ENCODE measurements at places on chromosomes 5 and 9.
A peak's percentile ranks its signal among the peaks of the same experiment; 100 is the strongest.

GRCh38 chr5:107047048-107047447 is 623.7 kb downstream of the EFNA5 start:
- no peak overlapping the region for H3K4me3 ChIP-seq
- H3K27ac ChIP-seq, result no peak overlapping the region
- H3K27me3 ChIP-seq, result no peaks in the 10 kb centered on the region
- no peaks in the 10 kb centered on the region for H3K36me3 ChIP-seq

GRCh38 chr9:84822589-84823233 is 153.2 kb downstream of the NTRK2 start:
- H3K27me3 ChIP-seq, result no peaks in the 10 kb centered on the region
- H3K36me3 ChIP-seq, result no peaks in the 10 kb centered on the region
- H3K27ac ChIP-seq, result no peak overlapping the region
- no peak for DNase-seq
- no peaks in the 10 kb centered on the region for H3K4me1 ChIP-seq
- no peak overlapping the region for H3K4me3 ChIP-seq

DNA sequence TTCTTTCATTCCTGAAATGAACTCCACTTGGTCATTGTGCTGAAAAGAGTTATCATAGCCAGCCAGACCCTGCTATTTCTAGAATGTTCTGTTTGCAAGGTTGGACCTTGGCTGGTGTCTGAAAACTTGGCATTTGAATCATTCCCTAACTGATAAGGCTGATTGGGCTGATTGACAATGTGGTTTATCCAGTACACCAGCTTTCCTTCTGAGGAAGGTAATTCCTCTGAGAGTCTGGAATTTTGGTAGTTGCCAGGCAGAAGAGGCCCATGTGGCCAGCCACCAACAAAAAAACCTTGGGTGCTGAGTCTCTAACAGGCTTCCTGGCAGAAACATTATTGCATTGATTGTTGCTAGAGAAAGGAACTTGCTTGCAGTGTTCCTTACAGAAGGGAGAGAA is 15.3 kb downstream of the SEC61B start:
- H3K27ac ChIP-seq, result peak overlapping the region; percentile 92
- H3K4me3 ChIP-seq, result no peak overlapping the region
- peaks cover 65% of the 10 kb centered on the region for H3K4me1 ChIP-seq
- DNase-seq, result no peak

DNA sequence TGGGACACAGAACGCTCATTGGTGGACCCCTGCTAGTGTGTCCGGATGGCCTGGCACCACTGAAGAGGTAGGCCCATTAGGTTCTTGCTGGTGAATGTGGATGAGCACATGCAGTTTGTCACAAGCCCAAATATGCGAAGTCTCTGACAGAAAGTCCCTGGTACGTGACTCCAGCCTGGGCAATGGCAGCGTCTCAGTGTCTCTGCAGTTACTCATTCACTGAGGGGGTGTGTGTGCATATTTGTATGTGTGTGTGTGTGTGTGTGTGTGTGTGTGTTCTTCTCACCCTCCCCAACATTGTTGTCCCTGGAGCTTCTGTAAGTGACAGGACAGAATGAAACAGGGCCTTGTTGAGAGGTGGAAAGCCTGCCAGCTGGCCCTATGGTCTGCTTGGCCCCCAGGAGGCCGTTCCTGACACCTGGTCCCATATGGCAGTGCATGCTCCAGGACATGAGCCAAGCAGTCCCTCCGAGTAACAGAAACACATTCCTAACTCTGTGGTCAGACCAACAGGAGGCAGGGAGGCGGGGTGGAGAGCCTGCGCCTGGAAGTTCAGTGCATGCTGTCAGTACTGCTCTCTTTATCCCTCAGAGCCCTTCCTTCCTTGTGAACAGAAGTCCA is 169.9 kb downstream of the SLC28A3 start:
- DNase-seq, result no peak
- no peaks in the 10 kb centered on the region for H3K4me1 ChIP-seq
- no peak overlapping the region for H3K4me3 ChIP-seq
- no peaks in the 10 kb centered on the region for H3K27me3 ChIP-seq

DNA sequence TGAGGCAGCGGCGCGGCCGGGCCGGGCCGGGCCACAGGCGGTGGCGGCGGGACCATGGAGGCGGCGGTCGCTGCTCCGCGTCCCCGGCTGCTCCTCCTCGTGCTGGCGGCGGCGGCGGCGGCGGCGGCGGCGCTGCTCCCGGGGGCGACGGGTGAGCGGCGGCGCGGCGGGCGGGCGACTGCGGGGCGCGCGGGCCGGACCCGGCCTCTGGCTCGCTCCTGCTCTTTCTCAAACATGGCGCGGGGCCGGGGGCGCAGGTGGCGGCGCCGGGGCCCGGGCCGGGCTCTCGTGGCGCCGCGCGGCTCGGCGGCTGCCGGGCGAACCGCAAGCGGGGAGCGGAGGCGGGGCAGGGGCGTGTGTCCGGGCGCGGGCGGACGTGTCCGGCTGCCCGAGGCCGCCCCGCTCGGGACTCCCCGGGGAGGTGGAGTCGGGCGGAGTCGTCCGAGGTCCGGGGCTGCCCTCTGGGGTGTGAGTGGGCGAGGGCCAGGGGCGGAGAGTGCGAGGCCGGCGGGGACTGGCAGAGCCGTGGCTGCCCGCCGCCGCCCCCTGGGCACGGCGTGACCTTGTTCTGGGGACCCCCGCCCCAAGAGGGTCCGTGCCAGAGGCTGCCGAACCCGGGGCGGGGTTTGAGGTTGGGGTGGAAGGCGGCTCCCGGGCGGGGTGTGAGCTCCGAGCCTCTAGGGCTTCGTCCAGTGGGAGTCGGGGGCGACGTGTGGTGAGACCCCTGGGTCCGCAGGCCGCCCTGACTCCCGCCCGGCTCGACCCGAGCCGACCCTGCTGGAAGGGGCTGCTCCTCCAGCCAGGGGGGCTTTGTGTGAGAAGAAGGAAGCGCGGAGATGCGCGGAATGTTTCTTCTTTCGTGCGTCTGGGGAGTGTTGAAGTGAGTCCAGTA is 485 bp downstream of the TGFBR1 start:
- no peak overlapping the region for H3K27ac ChIP-seq
- H3K36me3 ChIP-seq, result no peaks in the 10 kb centered on the region
- DNase-seq, result peak; percentile 63
- H3K27me3 ChIP-seq, result no peaks in the 10 kb centered on the region
- H3K4me1 ChIP-seq, result peaks cover 15% of the 10 kb centered on the region
- H3K4me3 ChIP-seq, result peak overlapping the region; percentile 77

DNA sequence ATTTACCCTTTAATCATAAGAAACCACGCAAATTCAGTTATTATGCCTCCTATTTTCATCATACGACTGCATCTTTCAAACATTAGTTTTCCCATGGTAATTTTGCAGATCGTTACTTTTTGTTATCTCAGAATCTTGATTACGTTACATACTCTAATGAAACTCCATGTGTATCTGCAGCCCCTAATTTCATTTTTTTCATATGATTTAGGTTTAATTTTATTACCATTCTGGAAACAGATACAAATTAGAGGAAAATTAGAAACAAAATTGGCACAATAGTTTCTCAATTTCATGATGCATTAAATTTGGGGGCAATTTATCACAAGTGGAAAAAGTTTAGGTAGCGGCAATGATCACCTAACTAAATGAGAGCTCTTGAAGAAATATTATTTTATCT is 52.3 kb downstream of the C9orf153 start:
- DNase-seq, result no peak
- no peak overlapping the region for H3K4me3 ChIP-seq
- no peaks in the 10 kb centered on the region for H3K4me1 ChIP-seq

- no peak overlapping the region for H3K27ac ChIP-seq
- no peaks in the 10 kb centered on the region for H3K36me3 ChIP-seq
- H3K4me1 ChIP-seq, result no peaks in the 10 kb centered on the region
- no peak overlapping the region for H3K4me3 ChIP-seq
These were observed 34.8 kb upstream of the LRRC14B start for GRCh38 chr5:156411-157072.

GRCh38 chr5:159874263-159874662 is 42.0 kb upstream of the ADRA1B start:
- no peak overlapping the region for H3K27ac ChIP-seq
- no peak for DNase-seq
- no peaks in the 10 kb centered on the region for H3K36me3 ChIP-seq
- H3K4me3 ChIP-seq, result no peak overlapping the region
- H3K4me1 ChIP-seq, result no peaks in the 10 kb centered on the region

- no peaks in the 10 kb centered on the region for H3K36me3 ChIP-seq
- no peak for DNase-seq
- H3K27ac ChIP-seq, result no peak overlapping the region
- no peaks in the 10 kb centered on the region for H3K27me3 ChIP-seq
- peak overlapping the region; percentile 62 for H3K4me3 ChIP-seq
These were observed 1.4 kb downstream of the RALGPS1 start for GRCh38 chr9:126915846-126916543.

DNA sequence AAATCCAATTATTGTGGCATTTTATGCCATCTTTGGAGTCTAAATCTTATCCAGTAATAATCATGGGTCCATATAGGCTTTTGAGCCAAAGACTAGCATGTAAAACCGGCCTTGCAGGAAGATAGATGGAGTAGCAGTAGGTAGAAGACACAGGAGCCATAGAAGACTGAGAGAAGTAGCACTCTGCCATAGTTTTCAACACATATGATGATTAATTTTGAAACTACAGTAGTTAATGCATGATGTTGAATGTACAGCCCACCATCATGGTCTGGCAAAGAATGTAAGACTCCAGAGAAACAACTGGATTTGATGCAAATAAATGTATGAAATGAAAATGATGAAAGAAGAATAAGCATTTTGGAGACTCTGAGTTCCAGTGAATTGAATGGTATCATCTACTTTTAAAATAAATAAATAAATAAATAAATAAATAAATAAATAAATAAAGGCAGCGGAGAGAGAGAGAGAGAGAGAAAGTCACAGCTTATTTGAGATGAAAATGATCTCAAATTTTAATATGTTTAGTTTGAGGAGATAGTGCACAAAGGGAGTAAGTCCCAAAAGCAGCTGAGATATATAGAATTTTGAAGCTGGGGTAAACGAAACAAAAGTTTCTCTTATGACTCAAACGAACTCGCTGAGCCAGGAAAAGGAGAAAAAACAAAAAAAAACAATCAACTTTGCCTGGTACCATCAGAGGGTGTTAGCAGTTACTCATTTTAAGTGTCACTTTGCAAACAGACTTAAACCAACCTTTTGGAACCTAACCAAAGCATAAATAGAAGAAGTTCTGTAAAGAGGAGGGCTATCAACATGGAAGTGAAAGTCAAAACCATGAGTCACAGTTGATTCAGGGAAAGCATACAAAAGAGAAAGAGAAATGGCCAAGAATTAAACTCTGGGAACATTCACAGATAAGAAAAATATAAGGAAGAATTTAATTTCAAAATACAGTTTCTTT is 388.7 kb downstream of the CETN3 start:
- 0 out of 2 replicates have a peak, but pooled peaks cover 2% of the 10 kb centered on the region for H3K4me1 ChIP-seq
- no peaks in the 10 kb centered on the region for H3K36me3 ChIP-seq
- no peak overlapping the region for H3K4me3 ChIP-seq
- no peak overlapping the region for H3K27ac ChIP-seq

DNA sequence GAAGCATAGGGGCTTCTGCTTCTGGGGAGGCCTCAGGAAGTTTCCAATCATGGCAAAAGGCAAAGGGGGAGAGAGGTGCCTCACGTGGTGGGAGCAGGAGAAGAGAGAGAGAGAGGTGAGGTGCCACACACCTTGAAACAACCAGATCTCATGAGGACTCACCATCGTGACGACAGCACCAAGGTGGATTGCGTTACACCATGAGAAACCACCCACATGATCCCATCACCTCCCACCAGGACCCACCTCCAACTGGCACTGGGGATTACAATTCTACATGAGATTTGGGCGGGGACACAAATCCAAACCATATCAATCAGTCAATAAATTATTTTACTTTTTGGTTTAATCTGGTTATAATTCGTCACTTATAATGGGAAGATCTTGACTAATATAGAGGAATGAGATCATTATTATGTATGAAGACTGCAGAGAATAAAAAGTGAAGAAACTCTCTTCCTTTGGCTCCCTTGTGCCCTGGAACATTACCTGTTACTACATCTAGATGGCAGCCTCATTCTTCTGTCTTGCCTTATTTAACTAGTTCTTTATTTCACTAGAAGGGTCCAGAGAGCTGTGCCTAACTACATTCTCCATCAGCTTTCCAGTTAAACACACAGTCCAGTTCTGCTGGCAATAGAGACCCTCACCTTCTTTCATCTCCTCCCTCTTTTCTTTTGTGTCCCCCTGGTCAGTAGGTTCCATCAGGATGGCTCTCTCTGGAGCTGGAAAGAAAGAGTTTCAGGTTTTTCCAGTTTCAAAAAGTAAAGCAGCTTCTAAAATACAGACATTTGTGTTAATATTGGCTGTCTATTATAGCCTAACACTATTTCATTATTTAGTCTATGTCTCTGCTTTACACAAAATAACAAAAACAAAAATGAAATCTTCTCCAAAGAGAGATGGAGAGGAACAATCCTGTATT is 21.7 kb upstream of the SPINK7 start:
- peak; percentile 63 for DNase-seq
- H3K27ac ChIP-seq, result no peak overlapping the region
- no peaks in the 10 kb centered on the region for H3K36me3 ChIP-seq
- no peaks in the 10 kb centered on the region for H3K27me3 ChIP-seq
- no peak overlapping the region for H3K4me3 ChIP-seq

DNA sequence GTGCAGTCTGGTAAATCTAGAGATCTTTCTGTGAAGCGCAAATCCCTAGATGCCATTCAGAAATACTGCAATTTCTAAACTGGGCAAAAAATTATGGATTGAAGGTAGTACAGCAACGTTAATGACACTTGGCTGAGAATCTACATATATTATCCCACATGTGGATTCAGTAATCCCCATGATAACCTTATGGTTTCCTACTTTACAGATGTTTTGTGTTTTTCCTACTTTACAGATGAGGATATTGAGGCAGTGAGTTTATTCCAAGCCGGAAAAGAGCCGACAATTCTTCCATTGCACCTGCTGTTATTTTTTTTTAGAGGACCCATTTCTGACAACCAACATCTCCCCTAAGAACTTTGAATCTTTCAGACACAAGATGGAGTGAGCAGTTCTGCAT is 796.5 kb downstream of the CDH12 start:
- no peaks in the 10 kb centered on the region for H3K36me3 ChIP-seq
- H3K27me3 ChIP-seq, result no peaks in the 10 kb centered on the region
- DNase-seq, result no peak
- no peak overlapping the region for H3K4me3 ChIP-seq
- no peaks in the 10 kb centered on the region for H3K4me1 ChIP-seq

GRCh38 chr9:28900406-28900805 is 1327.1 kb upstream of the C9orf72 start:
- H3K27ac ChIP-seq, result no peak overlapping the region
- no peaks in the 10 kb centered on the region for H3K36me3 ChIP-seq
- no peaks in the 10 kb centered on the region for H3K4me1 ChIP-seq
- no peak overlapping the region for H3K4me3 ChIP-seq
- DNase-seq, result no peak

Data from Karpas-422 (cell line).